ENCODE measurements at places on chromosomes 6 and 20.

GRCh38 chr6:148271711-148272439 lies 70.8 kb upstream of the SASH1 start:
- no peak for DNase-seq

DNA sequence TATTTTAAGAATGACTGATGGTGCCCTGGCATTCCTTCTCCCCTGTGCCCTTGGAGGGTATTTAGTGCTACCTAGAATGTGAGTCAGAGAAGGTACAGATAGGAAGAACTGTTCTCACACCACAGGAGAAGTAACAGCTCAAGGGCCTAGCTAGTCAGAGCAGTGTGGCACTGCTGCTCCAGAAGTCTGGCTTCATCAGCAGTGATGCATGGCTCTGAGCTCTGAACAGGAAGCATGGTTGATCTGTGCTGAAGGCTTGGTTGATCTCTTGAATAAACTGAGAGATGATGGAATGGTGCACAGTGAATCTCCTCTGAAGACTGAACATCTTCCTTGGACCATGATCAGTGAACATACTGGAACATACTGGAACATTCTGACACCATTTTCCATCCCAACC lies 425.3 kb upstream of the SLC35B3 start:
- no peak for DNase-seq

GRCh38 chr6:84601366-84601765 lies 163.0 kb downstream of the TBX18 start:
- DNase-seq, result no peak

- DNase-seq, result no peak
These were observed 27.6 kb downstream of the DCDC2 start for GRCh38 chr6:24330137-24330732.

DNA sequence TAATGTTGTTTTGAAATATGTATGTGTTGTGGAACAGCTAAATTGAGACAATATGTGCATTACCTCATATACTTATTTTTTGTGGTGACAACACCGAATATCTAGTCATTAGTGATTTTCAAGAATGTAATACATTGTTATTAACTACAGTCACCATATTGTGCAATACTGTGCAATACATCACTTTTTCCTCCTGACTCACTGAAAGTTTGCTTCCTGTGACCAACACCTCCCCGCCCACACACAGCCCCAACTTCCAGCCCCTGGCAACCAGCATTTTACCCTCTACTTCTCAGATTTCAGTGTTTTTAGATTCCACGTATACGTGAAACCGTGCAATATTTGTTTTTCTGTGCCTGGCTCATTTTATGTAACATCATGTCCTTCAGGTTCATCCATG lies 627.9 kb downstream of the PRKN start:
- no peak for DNase-seq

GRCh38 chr6:56730663-56731529 lies 88.2 kb upstream of the DST start:
- no peak for DNase-seq
